MG63 (cell line): ENCODE measurements at places on chromosomes 1 and 21. TPM values are rescaled to one million over a fixed set of nuclear protein-coding genes. Genes with fewer than 3 reads are reported as not detected.

DNA sequence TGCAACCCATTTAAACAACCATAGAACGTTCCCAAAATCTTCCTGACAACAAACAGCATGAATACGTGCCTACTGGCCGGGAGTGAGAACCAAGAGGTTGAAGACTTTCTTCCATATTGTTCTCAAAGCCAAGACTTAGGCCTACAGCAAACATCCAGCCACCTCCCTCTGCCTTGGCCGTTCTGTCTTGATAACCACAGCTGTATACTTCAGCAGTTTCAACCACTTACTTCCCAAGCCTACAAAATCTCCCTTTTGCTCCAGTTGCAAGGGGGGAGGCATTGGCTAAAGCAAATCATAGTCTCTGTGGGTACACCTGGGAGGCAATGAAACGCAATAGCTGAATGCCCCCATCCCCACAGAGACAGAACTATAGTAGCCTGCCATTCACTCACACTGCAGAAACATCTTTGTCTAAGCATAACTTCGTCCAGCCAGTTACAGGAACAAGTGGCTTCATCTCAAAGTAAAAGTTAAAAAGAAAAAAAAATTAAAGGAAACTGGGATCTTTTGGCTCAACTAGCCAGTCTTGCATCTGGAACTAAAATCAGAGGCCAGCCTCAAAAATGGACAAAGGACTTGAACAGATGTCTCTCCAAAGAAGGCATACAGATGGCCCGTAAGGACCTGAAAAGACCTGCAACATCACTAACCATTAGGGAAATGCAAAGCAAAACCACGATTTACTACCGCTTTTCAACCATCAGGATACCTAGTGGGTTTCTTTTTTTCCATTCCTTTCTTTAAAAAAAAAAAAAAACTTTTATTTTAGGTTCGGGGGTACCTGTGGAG is 186.0 kb downstream of the PSMG1 start:
- DNase-seq: no peak

DNA sequence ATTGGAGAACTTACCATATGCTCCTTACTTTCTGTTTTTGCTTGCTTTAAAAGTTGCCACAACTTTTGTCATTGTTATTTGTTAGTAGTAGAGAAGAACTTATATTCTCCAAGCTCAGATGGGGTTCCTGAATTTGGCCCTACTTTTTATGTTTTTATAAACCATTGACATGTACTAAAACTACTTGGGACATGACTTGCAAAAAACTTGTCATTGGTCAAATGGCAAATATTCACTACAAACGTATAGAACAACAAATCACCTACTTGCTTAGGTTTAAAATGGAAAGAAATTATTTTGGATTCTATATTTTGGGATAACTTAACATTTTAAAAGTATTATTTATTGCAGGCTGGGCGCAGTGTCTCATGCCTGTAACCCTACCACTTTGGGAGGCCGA is 32.7 kb downstream of the PIGP start:
- no peak for DNase-seq

GRCh38 chr1:86774305-86775295 is 70.2 kb downstream of the SH3GLB1 start:
- peak; percentile 88 for DNase-seq

RNF207 gene
- total RNA-seq: 7.8 and 7.9 TPM in 2 replicates

GRCh38 chr1:119582801-119583200 is 65.3 kb downstream of the ZNF697 start:
- peak; percentile 55 for DNase-seq

- no peak for DNase-seq
Measured at GRCh38 chr1:162029157-162029556, 5.5 kb upstream of the OLFML2B start.

DNA sequence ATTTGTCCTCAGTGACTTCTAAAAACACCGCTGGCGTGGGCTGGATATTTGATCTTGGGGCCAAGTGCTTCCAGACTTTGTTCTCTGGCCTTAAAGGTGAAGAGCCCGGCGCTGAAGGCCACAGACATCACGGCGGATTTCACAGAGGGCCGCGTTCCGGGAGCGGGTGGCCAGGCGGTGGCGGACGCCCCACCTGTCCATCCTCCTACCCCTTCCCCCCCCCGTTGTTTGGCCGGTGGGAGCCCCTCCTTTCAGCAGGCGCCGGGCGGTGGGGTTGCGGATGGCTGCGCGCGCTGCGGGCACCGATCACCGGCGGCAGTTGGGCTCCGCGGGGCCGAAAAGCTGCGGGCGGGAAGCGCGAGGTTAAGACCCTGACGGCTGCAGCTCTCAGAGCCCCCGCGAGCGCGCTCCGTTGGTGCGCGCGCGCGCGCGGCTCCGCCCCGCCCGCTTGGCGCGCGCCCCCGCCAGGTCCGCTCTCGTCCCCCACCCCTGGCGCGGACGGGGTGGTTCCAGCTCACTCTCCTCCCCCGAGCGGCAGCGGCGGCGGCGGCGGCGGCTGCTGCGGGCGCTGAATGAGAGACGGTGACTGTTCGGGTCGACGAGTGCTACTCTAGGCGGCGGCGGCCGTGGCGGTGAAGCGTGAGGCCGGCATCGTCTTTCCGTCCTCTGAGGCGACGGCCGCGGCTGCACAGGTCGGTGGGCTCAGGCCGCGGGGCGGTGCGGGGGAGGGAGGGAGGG is at the start of gene RALGPS2:
TSS of gene RALGPS2 (plus strand) at position 517 of the 738 bp plus-strand sequence. CDS start 51,521 bp downstream, outside the sequence.
- DNase-seq: peak; percentile 84

DNA sequence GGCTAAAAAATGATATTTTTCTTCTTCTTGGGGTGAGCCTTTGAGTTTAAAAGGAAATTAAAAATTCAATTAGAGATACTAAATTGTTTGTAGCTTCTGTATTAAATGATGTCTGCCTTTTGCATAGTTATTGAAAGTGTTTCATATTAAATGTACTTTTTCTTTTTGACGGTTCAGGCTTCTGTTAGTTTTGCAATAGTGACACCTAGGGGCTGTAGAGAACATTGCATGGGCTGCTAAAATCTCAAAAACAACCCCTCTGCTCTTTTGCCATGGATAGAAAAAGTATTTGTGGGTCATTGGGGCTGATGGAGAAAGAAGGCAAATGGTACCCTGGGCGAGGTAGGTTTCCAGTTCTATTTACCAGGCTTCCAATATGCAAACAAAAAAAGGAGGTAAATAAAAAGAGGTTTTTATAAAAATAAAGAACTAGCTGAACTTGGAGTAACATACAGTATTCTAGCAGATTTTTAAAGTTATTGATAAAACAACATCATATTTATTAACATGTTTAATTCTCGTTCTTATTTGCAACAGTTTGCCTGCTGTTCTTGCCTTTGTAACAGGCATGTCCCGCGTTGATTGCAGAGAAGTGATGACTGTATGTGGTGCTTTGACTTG is 115.4 kb upstream of the HOOK1 start:
- DNase-seq: no peak

DNA sequence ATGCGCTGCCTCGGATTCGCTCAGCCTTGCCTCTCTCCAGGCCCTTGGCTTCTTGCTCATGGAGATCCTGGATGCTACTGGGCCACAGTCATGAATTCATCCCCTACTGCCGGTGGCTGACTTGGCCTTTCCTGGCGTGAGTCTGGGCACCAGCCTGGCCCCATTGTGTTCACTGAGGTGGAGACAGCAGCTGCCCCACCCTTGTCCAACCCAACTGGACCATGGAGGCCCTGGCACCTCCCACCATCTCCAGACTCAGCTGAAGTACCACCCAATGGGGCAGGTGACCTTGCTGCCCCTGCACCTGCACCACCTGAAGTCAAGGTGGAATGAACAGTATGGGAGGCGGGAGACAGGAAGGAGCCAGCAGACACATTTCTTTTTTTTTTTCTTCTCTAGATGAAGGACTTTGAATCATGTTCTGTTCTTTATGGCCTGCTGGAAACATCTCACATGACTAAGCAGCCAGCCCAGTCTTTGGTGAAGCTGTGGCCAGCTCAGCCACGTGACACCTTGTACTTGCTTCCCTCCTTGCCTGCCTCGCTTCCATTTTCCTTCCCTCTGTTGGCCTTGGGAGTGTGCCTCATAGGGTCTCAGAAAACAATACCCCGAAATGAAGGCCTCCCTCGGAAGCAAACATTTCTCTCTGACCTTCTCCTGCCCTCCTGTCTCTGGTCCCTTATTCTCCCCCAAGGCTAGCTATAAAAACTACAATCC is 3.8 kb upstream of the SLC30A2 start:
- DNase-seq: no peak

RSPH1 gene
- not detected in 2 replicates for total RNA-seq

DNA sequence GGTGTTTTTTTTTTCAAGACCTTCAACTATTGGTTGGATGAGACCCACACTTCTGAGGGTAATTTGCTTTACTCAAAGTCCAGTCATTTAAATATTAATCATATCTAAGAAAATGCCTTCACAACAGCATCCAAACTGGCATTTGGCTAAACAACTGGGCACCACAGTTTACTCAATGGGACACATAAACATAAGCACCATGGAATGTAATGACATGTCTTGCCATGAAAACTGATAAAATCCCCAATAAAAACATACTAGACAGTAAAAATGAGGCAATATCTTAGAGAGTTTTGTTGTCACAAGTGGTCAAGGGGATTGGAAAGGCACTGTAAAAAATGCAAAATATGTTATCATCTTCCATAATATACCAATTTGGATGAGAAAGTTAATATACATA is 838.8 kb upstream of the ADAMTS5 start:
- peak; percentile 48 for DNase-seq

GRCh38 chr1:170321113-170321512 is 175.4 kb downstream of the NTMT2 start:
- DNase-seq: no peak

- DNase-seq: peak; percentile 89
Measured at GRCh38 chr1:186680245-186681061, at the start of gene PTGS2. TSS of gene PTGS2 (minus strand) at chr1:186680423. CDS start at chr1:186680290, 133 bp downstream.

DNA sequence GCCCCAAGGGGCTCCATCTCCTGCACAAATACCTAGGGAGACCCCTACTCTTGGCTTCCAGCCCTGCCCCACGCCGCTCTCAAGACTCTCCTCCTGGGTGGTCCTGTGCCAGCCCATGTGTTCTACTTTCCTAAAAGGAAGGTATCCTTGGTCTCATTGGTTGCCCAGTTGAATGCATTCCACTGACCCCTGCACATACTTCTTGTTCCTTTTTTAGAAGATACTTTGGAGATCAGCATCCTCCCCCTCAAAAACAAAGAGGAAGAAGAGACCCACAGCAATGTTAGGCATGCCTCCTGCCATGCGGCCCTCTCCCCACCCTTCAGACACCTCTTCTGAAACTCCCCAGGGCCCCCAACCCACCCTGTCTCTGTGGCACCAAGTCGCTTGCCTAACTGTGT is 4.1 kb downstream of the SLAMF9 start:
- DNase-seq: no peak

DNA sequence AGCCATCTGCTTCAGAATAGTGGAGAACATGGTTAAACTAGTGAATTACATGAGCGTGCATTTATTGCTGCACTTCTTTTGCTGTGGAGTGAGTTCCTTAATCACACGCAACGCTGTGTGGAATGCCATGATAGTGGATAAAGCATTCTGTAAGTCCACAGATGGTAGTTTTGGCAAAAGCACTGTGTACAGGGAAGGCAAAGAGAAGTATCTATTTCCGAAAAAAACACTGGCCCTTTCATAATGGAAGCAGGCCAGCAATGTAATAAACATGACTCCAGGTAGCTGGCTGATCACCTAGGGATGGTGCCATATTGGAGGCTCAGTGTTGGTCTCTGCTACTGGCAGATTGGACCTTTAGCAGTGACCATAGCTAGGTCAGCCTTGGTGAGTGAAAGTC is 67.6 kb downstream of the FH start:
- no peak for DNase-seq

SLC2A1 gene
- 70.3 and 127 TPM in 2 replicates for total RNA-seq

DNA sequence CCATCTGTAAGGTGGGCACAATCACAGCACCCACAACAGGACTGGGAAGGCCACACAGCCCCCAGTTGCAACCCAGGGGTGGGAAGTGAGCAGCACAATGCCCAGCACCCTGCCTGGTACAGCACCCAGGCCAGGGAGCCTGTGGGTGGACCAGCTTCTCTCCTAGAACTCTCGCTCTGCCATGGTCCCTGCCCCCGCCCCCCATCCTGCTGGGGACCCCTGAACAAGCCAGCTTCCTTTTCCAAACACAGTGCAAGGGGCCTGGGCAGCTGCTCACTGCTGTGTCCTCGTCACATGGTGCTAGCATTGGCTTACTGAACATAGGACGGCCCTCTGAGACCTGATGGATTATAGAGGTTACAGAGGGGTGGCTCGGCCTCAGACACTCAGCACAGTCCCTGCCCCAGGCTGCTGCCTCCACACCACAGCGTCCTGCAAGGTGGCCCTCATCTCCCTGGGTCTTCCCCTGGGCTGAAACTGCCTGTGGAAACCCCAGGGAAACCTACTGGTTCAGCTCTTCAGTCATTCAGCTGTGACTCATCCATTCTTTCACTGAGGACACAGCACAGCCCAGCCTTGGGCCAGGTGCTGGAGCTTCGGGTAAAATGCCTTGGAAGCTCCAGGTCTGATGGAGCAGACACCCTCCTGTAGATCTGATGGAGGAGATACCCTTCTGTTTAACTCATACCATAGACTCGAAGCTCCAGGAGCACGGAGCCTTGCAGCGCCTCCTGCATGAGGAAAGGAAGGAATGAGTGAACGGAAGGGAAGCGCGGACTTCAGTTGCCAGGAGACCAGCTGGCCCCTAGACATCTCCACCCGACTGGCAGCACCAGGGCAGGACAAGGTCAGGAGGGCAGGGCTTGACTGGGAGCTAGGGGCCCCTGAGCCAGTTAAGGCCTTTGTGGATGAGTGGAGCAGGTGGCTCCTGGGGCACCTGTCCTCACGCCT is 8.1 kb upstream of the PRDM16 start:
- DNase-seq: no peak

PCSK9 gene
- total RNA-seq: not detected in 2 replicates

DNA sequence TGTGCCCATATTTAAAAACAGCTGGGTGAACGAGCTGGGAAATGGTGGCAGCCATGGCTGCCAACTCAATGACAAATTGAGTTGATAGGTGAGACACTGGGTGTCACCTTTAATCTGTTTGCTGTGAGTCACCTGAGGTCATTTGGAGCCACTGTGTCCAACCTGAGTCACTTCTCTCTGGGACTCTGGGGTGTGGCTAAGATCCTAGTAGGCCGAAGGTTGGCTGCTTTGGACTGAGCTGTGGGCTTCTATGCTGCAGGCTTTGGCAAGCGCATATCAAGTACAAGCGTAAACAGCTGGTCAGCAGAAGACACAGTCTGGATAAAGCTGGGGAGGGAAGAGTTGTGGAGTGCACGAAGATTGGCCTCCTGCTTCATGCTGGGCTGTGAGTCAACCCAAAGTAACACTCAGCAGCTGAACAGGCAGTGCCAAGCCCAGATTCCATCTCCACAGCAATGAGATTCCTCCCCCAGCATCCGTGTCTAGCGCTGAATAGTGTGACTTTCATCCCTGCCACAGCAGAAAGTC is 24.0 kb downstream of the TEX35 start:
- DNase-seq: peak; percentile 99

GRCh38 chr21:33767236-33767635 is 124.9 kb downstream of the ITSN1 start:
- DNase-seq: no peak

TMEM54 gene
- total RNA-seq: 6.3 and 30.7 TPM in 2 replicates

- DNase-seq: no peak
Measured at GRCh38 chr21:22174746-22175145, 1176.5 kb downstream of the NCAM2 start.
